ENCODE measurements at places on chromosomes 12 and 14.

DNA sequence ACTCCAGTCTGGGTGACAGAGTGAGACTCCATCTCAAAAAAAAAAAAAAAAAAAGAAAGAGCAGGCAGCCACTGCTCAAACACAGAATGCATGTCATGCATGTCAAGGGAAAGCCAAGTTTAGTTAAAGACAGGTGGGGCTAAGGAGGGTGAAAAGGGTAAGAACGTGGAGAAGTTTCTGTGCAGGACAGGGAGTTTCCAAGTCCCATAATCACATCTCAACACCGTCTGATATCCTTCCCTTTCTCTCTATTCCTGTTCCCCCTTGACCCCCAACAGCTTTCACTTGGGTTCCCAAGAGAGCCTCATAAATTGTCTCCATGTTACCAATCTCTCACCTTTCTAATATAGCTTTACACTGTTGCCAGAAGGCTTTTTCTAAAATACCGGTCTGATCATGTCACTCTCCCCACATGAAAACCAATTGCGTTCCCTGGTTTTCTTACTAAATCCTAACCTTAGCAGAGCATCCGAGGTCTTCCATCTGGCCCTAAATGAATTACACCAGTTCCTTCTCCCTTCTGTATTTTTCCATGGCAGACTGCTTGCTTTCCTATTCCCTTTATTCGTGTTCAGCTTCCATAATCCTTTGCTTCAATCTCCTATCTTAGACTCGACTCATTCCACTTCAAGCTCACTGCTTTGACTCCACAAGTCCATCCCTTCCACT, 37.0 kb downstream of the LIMA1 start:
- DNase-seq, result no peak

- peak; percentile 38 for DNase-seq
Measured at GRCh38 chr14:29222671-29223268, 456.2 kb downstream of the FOXG1 start.

DNA sequence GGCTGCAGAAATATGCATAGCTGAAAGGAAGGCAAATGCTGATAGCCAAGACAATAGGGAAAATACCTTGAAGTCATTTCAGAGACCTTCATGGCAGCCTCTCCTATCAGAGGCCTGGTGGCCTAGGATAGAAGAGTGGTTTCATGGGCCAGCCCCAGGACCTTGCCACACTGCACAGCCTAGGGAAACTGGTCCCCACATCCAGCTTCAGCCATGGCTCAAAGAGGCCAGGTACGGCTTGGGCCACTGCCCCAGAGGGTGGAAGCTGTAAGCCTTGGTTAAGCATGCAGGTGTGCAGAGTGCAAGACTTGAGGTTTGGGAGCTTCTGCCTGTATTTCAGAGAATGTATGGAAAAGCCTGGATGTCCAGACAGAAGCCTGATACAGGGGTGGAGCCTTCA, 101.0 kb upstream of the KITLG start:
- DNase-seq, result no peak

GRCh38 chr14:20679907-20680306, 4.5 kb upstream of the RNASE4 start:
- DNase-seq, result no peak

- no peak for DNase-seq
Measured at GRCh38 chr14:95137804-95138167, 19.5 kb downstream of the DICER1 start.

DNA sequence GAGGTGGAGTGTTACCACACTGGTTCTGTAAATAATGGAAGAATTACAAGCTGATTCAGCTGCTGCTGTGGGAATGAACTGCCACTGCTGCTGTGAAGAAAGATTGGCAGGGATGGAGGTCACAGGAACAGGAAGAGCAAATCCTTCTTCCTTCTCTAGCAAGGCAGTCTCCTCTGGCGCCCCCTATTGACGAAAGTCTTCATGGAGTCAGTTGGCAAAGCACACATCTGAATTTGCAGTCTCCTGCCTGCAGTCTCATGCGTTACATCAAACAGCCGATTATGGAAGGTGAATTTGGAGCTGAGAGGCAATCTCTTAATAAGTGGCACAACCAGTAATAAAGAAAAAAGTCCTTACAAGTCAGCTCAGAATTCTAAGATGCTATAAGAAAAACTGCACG, 106.0 kb upstream of the TMTC1 start:
- peak; percentile 29 for DNase-seq

GRCh38 chr12:31007153-31007495, 66.5 kb upstream of the DDX11 start:
- DNase-seq, result no peak

- DNase-seq, result no peak
Measured at GRCh38 chr12:52912711-52913430, 8.0 kb upstream of the KRT8 start.

DNA sequence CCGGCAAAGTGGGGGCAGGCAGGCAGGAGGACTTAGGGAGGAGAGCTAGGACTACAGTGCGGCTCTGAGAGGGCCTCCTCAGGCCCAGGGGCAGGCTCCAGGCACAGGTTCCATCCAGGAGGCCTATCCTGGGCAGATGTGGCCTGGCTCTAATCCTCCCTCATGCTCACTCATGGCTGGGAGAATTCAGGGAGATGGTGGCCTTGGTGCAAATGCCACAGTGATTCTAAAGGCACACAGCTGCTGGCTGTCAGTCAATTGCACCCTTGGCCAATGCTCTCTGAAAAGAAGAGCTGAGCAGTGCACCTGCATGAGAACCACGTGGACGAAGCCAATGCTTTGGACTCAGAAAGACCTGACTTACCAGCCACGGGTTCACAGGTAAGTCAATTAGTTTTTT, 89.6 kb downstream of the C12orf75 start:
- DNase-seq, result no peak

DNA sequence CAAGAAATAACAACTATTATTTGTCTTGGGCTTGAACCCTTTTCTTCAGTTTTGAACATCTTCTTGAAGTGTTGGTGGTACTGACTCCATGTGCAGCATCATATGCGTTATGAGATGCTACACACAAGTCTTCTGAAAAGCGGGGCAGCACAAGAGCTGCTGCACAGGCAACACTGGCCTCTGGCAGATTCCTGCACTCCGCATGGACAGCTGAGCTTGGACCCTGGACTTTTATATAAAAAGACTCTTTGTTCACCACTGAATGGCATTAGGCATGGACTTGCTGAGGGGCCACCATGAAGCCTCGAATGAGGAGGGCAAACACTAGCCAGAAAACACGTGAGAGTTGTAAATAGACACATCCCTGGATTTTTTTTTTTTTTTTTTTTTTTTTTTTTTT, 210.8 kb upstream of the NPAS3 start:
- no peak for DNase-seq

DNA sequence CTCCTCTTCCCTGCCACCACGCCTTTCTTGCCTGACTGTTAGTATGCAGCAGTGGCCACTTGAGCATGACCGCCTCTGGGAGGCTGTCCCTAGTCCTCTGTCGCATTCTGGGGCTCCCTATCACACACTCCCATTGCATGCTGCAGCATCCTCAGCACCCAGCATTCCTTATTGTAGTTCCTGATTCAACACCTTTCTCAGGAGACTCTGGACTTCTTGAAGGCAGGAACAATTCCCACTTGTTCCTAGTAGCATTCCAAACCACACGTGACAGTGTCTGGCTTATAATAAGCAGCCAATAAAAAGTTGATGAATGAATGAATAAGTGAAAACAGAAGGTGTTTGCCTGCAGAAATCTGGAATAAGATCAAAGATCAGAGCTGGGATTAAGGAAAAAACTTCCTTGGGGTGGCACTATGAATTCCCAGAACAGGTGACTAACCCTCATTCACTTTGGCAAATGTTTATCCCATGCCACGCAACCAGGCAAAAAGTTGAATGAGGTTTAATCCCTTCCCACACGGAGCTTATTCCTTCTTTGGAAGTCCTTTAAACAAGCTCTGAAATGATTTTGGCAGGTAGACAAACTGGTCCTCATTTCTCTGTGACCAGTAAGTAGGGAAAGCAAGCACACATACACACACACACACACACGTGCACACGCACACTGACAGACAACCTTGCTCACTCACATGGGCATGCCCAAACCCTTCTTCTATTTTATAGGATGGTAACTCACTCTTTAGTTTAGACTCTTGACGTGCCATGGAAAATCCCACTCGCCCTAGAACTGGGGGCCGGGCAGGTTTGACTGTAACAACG, 26.5 kb downstream of the NTF3 start:
- DNase-seq, result no peak

DNA sequence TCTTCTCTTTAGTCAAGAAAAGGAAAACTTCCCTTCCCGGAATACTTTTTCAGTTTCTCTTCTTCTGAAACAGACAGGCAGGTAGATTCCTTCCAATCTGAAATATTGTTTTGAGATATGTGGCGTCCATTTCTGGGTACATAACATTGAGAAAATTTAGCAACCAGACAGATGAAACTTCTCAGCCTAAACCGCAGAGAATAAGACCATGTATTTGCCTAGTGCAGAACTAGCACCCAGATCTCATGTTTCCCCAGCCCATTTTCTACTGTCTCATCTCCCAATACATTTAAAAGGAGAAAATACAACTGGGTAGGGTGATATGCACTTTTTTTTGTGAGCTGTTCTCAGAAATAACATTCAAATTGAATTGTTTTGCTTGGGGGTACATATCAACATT, 6.4 kb downstream of the AVPR1A start:
- DNase-seq, result no peak

DNA sequence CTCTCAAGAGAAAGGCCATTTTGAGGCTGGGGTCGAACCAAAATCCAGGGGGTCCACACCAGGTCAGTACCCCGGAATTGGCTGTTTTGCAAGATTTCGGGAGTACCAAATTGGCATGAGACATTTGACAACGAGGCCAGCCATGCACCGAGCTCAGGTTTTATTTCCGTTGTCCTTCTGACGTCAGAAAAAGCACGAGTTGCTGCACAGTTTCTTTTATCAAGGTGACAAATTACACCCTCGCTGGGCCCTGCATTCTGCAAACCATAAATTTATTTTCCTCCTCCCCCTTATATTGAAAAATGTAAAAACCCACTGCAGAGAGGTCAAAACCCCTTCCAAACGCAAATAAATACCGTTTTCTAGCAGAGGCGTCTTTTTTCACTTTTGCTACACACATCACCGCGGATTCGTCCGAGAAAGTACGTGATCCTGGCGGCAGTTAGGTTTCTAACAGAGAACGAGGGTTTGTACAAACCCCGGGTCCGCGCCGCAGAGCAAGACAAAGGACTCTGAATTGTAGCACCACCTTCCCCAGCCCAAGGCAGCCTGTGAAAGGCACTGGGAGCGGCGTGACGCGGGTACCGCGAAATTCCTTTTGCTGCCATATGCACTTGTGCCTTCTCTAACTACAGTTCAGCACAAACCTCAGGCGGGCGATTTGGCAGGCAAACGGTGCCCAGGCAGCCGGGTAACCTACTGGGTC, 1.8 kb downstream of the SLC38A1 start:
- peak; percentile 61 for DNase-seq

- DNase-seq, result no peak
Measured at GRCh38 chr12:97288531-97288930, 174.1 kb upstream of the RMST start.

DNA sequence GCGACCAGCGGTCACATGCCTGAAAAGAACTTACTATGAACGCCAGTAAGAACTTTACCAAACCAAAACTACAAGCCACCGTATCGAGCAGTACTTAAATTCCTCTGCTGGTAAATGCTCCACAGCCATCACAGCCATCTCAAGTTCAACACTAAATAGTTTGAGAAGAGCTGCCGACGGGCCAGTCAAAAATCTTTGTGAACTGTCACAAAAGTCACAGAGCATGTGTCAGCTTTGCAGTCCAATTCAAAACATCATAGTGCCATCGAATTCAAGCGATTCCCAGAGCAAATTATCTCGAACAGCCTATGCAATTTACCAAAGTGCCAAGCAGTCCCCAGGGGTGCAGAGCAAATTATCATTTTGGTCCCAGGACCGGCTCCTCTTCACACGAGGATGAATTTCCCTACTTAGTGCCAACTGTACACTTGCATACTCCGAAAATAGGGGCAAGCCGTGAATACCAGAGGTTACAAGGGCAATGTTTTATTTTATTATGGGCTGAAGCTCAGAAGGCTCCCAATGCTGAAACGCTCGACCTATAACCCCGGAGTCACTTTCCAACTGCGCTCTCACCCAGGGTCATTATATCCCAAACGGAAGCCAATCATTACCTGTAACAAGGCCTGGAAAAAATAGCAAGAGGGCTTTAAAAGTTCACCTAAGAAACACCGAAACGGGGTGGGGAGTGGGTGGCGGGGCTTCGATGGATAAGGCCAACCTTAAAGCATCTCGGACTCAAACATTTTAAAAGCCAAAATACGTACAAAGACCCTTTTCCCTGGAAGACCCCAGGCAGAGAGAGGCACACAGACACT, 1.1 kb downstream of the LRP6 start:
- no peak for DNase-seq

DNA sequence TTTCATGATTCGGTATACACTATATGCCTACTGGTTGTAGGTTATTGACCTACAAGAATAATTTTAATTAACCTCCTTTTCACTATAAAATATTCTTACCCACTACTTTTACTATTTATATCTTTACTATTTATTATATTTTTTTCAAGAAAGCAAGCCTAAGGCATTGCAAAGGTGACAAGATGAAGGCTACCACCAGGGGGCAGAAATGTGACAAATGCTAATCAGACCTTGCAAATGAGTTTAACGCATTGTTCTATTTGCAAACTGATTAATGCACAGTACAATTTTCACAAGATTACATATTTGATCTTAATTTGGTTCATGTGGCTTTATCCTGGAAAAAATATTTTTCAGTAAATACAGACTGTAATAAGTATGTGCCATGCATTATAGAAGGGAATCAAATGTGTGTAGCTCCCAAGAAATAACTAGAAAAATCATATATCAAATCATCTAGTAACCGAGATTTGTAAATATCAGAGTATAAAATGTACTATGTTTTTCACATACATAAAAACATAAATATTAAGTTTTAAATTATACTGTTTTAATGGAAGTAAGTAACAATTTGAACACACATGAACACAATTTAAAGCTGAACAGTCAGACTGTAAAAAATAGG, 107.0 kb downstream of the ADAMTS20 start:
- no peak for DNase-seq

GRCh38 chr14:58014778-58015177, 137.2 kb downstream of the ARMH4 start:
- no peak for DNase-seq

GRCh38 chr12:96172981-96173380, 21.2 kb upstream of the ELK3 start:
- no peak for DNase-seq

Measured in ovary (tissue), 10 donors.